ENCODE measurements at places on chromosomes 2 and 18.

- DNase-seq: no peak
Observed at GRCh38 chr2:129376426-129377077, 602.9 kb upstream of the RAB6C start.

DNA sequence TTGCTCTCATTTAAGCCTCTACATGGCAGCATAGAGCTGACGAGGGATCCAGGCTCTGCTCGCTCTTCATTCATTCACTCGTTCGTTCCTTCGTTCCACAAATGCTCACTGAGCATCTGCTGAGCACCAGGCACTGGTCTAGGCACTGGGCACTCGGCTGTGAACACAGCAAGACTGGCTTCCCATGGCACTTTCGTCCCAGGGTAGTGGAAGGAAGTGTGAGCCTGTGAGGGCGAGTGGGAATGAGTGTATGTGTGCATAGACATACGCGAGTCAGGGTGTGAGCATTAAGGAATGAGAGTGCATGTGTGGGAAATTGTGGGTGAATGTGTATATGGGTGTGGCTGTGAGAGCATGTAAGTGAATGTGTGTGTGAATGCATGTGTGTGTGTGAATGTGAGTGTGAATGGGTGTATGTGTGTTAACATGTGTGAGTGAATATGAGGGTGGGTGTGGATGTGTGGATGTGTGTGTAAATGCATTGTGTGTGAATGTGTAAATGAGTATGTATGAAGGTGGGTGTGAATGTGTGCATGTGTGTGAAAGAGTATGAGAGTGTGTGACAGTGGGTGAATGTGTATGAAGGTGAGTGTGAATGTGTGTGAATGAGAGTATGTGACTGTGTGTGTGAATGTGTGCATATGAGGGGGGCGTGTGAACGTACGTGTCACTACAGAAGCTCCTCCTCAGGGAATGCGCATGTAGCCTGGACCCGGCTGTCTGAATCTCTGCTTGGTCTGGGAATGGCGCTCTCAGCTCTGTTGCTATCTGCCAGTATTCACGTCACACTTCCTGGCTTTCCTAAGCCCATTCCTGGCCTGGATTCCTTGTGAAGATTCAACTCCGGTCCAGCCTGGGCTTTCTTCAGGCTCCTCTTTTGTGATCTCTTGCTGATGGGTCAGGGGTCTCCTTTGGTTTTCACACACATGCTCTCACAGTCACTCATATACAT is 28.8 kb downstream of the SNORC start:
- no peak for DNase-seq

DNA sequence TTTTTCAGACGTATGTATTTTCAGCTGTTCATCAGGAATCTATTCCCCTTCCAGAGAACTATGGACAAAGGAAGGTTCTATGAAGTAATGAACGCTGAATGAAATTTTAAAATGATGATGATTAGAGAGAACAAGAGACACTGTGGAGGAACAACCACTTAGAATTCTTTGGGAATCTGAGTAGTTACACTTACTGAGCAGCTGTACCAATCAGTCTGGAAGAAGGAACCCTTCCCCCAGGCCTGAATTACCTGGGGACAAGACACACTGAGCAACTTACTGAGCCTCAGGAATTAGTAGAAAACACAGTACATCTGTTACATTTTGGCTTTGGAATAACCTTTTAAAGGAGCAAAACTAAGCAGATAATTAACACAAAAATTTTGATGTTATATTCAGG is 1.9 kb downstream of the MSTN start:
- no peak for DNase-seq

- peak; percentile 78 for DNase-seq
Observed at GRCh38 chr18:34222307-34223163, 2.2 kb downstream of the NOL4 start.

GRCh38 chr2:125559186-125559585 is 1096.8 kb upstream of the GYPC start:
- DNase-seq: no peak

DNA sequence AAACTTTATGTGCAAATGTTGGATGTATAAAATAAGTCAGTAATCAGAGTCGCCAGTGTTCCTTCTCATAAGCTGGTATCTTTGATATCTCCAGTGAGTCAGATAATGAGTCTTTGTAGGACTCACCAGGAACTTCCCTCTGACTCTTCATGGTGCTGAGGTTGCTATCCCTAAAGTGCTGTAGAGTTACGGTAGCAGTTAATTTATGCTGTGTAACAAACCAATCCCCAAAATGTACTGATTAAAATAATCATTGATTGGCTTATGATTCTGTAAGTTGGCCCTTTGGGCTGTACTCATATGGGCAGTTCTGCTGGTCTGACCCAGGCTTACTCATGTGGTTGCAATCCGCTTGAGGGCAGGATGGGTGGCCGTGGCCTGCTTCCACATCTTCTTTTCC is 43.8 kb downstream of the MAIP1 start:
- DNase-seq: no peak

GRCh38 chr2:120489023-120489422 is 143.1 kb downstream of the INHBB start:
- DNase-seq: no peak

- no peak for DNase-seq
Observed at GRCh38 chr18:8943900-8944870, 158.3 kb upstream of the NDUFV2 start.

DNA sequence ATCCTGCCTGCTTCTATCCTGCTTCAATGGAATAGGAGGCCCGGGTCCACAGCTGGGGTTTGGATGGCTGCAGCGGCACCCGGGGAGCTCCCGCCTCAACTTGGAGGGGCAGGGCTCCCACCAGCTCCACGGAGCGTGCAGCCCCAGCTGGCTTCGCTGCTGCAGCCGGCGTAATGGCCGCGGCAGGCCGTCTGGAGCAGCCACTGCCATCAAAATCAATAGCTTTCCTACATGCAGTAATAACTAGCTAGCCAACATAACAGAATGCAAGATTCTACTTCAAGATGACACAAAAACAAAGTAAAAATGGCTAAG is 154.2 kb upstream of the RMP24 start:
- no peak for DNase-seq

DNA sequence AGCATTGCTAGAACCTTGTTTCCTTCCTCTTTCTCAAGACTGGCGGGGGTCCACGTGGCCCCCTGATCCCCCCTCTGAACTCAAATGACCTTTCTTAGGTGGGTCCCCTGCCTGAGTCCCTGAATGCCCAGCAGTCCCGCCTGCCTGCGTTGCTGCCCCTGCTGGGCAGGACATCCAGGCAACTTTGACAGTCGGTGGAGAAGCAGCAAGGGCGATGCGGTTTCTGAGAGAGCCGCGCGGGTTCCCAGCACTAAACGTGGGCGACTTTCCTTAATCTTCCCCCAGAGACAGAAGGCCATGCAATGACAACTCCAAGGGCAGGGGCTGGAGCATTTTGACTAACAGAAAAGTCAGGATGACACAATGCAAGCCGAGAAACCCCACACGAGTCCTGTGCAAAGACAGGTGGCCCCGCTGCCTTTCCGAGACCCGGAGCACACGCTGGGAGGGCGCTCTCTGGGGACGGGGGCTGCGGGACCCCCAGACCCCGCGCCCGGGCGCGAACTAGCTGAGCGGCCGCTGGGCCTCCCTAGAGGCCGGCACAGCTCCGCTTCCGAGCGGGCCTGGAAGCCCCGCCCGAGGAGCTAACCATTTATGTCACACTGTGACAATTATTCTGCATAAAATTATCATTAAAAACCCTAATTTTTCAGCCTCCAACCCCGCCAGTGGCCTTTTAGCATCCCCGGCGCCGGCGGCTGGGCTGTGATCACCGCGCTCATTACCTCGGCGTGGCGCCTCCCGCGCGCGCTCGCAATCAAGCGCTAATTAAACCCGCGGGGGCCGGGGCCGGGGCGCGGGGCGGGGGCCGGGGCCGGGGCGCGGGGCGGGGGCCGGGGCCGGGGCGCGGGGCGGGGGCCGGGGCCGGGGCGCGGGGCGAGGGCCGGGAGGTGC is 27.4 kb downstream of the ASB18 start:
- no peak for DNase-seq

- DNase-seq: no peak
Observed at GRCh38 chr2:197378086-197378485, 56.7 kb downstream of the SF3B1 start.

DNA sequence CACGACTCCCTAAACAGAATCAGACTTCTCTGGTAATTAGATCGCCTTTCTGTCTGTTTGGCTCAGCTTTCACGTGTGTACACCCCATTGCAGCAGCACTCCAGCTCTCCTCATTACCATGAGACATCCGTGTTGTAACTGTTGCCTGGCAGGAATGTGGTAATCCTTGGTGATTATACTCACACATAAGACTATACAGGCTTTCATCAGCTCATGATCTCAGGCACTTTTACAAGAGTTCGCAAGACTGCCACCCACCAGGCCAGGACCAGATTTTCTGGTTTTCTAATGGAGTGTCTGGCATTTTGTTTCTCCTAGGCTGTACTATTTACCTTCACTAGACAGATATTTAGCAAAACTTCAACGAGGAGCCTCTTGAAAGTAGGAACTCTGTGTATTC is 50.2 kb downstream of the ACVR1 start:
- DNase-seq: no peak

DNA sequence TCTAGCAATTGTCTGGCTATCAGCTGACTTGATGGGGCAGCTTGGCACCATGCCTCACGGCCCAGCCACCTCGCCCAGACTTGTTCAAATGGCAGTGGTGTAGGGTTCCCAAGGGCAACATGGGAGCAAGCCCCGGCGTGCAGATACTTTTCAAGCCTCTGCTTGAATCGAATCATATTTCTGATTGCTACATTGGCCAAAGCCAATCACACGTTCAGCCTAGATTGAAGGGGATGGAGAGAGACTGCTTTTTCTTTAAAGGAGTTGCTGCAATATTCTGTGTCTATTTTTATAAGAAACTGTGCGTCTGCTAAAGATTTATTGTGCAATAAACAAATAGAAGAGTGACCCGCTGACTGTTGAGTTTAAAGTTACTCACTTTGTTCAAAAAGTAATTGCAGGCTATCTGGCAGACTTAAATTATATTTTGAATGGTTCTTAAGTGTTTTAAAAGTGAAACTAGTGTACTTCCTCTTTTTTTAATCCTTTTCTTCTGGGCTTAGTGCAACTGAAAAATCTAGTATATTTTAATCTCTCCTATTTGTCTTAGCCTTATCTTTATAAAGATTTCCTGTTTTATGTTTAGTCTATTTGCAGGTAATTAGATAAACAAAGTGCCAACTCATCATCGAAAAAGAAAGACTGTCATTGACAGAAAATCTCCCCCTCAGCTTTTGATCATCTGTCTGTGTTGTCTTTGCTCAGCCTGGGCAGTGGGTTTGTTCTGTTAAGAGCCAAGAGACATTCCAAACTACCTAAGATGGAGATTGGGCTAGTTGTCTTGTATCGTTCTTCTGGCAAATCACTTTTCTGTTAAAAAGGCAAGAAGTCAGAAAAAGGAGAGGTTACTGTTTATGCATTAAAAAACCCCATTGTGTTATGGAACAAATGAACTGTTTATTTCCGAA is 156.1 kb downstream of the TPGS2 start:
- DNase-seq: peak; percentile 99

- DNase-seq: no peak
Observed at GRCh38 chr2:88549616-88550292, 77.5 kb downstream of the EIF2AK3 start.

- DNase-seq: peak; percentile 24
Observed at GRCh38 chr18:56637711-56638231, 621 bp downstream of the TXNL1 start.

GRCh38 chr2:36780231-36780839 is 83.8 kb downstream of the VIT start:
- peak; percentile 49 for DNase-seq

DNA sequence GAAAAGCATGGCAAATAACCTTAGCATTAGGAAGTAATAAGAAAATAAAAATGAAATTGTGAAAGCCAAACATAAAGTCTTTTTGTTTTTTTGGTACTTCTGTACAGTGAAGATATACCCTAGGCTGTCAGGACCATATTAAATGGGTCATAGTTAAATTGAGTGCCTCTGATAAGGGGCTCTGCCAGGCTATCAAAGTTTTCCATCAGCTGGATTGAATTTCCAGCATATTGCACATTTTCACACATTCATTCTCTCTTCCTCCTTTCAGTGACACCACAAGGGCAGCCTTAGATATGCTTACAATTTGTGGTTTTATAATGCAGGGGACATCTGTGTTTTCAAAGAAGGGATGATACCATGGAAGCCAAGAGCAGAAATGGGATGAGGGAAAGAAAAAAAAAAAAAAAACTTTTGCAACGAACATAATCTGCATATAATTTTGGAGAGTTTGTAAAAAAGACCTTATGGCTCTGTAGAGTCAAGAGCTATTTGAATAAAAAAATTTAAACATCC is 109.3 kb upstream of the LYPD1 start:
- no peak for DNase-seq
